ENCODE measurements at places on chromosomes 13 and 19.

- no peak for DNase-seq
Observed at GRCh38 chr13:20340759-20341171, 108.6 kb upstream of the GJB6 start.

GRCh38 chr19:15577184-15577771 is 37.7 kb upstream of the CYP4F8 start:
- no peak for DNase-seq

DNA sequence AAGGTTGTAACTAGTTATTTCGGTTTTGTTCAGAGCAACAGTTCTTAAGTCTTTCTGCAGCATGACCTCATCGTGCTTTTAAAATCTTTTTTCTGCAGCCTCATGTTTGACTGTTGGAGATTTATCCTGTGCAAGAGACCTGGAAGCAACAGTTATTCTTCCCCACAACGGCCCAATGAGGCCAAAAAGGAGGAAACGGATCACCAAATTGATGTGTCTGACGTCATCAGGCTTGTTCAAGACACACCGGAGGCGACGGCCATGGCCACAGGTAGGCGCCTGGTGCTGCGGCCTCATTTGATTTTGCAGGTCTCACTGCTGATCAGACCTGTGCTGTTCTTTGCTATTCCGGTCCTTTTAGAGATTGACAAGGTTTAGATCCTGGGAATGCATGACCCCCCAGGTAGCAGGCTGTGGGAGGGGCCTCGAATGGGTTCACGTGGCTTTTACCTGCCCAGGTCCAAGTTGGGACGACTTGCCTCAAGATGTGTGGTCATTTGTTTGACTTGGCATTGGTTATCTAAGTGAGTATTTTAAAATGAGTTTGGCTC is 66.8 kb upstream of the MCF2L start:
- no peak for DNase-seq

GRCh38 chr19:56348289-56348877 is 33.7 kb upstream of the ZSCAN5A start:
- peak; percentile 1 for DNase-seq

GRCh38 chr19:11694533-11695439 is 44.0 kb downstream of the ZNF823 start:
- DNase-seq = peak; percentile 97

DNA sequence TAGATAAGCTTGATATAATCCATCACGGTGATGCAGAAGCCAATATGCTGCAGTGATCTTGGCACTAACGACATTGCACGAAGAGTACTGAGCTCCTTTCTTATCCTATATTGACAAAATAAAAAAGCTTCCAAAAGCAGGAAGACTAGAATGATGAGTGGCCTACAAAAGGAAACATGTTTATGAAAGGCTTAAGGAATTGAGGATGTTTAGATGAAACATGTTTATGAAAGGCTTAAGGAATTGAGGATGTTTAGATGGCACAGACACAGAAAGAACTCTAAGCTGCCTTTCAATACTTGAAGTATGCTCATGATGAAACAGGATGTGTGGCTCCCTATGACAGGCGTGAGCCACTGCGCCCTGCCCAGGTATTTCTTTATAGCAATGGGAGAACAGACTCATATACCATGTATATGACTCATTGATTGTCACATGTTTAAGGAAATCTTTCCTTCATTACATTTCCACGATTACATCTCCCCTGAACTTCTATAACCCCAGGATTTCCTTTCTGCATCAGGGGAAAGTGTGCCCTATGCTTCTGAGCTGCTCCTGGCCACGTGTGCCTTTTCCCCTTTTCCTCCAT is 690.8 kb upstream of the ARGLU1 start:
- no peak for DNase-seq

DNA sequence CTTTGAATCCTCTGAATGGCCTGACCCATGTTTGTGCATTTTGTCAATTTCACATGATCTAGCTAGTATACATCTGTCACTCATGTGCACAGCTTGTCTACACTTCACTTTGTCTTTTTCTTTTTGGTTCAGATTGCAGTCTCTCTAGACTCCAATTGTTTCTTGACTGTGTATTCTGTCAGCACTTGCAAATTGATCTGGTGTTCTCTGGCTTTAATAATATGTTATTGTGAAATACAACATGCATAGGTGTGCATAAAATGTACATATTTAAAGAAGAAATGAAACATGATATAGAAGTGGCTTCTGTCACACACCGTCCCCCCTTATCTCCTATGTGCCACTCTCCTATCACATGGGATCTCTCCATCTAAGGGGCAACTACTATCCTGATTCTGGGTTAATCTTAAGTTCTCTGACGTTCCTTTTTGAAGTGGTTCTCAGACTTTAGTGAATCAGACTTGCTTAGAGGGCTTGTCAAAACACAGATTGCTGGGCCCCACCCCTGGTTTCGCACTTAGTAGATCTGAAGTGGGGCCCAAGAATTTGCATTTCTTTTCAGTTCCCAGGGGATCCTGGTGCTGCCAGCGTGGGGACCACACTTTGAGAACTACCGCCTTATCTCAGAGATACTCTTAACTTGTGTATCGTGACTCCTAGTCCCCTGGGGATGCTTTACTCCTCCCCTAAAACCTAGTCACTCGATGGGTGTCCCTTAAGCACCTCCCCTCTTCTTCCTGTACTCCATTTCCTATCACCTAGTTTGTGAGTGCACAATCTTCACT is 5.8 kb downstream of the KRTDAP start:
- no peak for DNase-seq

DNA sequence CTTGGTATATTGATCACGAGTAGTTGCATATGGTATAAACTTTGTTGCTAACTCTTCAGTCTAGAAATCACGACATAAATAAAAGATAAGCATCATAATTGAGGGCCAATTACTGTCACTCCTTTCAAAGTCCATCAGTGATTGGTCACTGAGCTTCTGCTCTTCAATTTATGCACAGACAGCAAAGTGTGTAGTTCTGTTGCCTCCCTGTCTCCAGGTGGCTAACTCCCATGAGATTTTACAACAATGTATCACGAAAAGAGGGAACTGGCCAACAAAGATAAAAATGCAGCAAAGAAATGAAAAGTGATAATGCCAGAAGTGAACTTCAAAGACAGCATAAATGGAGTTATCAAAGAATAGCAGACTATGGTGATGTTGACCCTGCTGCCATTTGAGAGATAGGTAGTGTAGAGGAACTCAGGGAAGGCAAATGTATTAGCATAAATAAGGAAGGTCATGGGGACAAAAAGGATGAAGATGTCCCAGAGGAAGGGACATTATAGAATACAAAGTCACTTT is 12.7 kb upstream of the TNFSF14 start:
- no peak for DNase-seq

GRCh38 chr13:34869696-34870095 is 72.4 kb upstream of the NBEA start:
- no peak for DNase-seq

DNA sequence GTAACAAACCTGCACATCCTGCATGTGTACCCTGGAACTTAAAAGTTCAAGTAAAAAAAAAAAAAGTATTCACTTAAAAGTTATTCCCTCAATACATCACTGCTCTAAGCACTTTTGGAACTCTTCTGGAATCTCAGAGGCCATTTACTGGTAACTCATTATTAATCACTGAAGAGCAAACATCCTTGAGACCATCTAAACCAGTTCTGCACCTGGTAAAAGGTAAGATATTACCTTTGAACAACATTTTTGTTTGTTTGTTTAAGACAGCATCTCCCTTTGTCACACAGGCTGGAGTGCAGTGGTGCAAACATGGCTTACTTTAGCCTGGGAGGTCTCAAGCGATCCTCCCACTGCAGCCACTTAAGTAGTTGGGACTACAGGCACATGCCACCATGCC is 16.7 kb downstream of the UGGT2 start:
- no peak for DNase-seq

DNA sequence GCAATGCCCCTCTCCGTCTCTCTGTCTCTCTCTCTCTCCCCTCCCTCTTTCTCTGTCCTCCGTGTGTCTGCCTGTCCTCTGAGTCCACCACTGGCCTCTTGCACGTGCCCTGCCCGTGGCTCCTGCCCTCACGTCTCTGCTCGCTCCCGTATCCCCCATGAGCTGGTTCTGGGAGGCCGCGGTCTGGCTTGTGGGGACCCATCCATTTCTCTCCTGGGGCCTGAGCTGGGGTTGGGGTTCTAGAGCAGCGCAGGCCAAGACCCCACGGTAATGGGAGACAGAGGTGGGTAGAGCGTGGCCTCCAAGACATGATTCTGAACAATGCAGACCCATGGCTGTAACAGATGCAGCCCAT is 19.0 kb downstream of the C2CD4C start:
- DNase-seq = no peak

GRCh38 chr19:15779756-15780476 is 7.5 kb upstream of the OR10H5 start:
- no peak for DNase-seq

- peak; percentile 77 for DNase-seq
Observed at GRCh38 chr19:920051-920864, 3.1 kb downstream of the KISS1R start.

DNA sequence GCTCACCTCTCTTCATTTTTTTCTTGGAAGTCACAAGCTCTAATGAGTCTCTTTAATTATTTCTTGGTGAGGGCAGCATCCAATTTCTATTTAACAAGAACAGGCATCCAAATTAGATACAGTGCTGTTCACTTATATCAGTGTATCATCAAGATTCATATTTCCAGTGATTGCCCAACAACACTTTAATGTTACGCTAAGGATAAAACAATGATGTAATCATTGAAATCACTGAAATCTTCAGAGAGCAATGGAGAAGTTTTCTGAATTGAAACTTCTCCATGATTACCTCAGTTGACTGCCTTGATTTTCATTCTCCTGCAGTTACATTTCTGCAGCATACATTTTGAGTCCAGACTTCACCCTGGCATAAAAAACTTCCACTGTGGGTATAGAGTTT is 17.1 kb upstream of the LRCH1 start:
- no peak for DNase-seq

DNA sequence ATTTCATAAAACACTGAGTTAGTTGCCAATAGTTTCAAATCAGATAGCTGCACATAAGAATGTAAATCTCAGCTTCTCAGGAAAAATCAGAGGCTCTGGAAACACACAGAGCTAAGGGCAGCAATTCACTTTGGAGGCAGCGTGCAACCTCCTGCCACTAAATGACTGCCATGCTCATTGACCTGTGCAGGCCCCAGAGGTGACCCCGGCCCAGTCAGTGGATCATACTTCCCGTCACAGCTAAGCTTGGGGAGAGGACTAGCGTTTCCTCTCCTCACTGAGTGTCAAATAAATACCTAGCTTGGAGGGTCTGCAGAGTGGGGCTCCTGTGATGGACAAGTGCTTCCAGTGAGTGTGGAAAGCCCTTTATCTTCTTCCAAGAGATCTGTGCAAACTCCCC is 67.2 kb downstream of the UQCRFS1 start:
- no peak for DNase-seq

All from NCI-H1105 (cell line).